ENCODE measurements at places on chromosomes 6 and 20. TPM values are rescaled to one million over a fixed set of nuclear protein-coding genes. Genes with fewer than 3 reads are reported as not detected.

MOCS3 gene
- 4.9 TPM for total RNA-seq

TRIM31 gene
- total RNA-seq, result not detected

C20orf204 gene
- total RNA-seq, result 1.3 TPM

TLDC2 gene
- 1.1 TPM for total RNA-seq

DNA sequence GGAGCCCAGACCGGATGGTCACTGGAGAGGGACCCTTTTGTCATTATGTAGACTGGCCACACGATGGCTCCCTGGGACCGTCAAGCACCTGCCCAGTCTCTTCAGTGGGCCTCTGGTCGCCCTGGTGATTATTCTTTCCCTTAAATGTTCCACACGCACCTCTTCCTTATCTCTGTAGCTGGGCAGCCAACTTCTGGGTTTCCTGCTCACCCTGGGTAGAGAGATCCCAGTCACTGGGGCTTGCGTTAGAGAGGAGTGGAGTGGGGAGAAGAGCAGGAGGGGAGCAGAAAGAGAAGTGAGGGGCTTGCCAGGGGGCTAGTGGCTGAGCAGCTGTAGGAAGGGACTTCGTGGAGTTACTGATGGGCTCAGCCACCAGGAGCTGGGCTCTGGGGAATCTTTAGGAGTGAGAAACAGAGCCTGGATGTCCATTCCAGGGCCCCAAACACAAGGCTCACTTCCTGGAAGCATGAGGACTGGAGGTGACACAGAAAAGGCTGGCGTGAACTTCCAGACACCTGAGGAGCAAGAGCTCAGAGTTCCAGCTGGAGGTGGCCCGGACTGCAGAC is 150.1 kb downstream of the DHX35 start:
- DNase-seq, result no peak

DNA sequence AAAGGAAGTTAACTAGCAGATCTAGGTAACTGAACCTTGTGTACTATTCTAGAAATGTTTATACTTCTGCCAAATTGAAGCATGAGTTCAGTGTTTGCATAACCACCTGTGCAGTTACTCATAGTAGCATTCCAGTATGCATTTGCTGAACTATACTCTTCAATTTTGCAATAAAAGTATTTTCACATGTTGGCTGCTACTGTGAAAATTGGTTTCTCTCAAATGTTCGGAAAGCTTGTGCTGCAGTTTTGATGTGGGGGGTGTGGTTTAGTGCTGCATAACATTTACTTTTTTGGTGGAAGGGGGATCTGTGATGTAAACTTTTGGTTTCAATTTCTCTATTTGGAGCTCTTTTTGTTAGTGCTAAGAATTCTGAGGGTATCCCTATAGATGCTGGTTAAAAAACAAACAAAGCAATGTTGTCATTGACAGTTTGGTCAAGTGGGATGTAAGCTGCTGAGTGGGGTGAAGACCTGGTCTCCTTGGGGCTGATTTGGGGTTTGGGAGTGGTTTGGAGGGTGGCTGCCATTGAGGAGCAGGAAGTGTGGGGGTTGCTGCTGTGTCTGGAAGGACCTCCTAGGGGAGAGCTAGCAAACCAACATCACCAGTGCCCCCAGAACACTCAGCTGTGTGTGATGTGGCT is 87.8 kb downstream of the CARMIL1 start:
- DNase-seq, result no peak

GRCh38 chr20:57693002-57693582 is 16.7 kb downstream of the PMEPA1 start:
- peak; percentile 91 for DNase-seq

GRCh38 chr6:17505062-17505476 is 95.0 kb upstream of the FAM8A1 start:
- DNase-seq, result no peak

DNA sequence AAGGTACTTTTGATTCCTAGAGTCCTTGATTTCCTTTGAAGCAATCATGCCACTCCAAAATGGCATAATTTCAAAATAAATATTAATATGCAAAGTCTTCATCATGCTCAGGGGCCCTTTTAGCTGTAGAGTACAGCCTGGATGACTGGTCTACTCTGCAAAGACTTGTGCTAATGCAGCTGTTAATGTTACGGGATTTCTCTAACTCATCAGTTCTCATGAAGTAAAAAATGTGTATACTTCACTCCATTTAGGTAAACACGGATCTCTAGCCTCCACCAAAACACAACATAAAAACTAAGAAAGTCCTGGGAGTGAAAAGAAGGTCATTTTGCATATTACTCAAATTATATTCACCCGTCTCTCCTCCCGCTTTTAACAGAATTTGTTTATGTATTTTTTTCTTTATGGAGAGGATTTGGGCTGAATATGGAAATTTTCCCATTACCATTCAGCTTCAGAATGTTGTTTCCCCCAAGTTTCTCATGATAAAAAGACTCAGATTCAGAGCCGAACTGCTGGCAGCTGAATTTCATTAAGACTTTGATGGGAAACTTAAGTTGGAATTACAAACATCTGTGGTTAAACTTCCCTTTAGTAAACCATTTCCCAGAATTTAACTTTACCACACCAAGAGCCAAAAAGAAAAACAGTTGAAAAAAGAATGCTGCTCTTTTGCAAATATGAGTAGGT is 8.7 kb downstream of the LAMA4 start:
- no peak for DNase-seq

- no peak for DNase-seq
These were observed 306.8 kb downstream of the LMBRD1 start for GRCh38 chr6:69489970-69490369.

DNA sequence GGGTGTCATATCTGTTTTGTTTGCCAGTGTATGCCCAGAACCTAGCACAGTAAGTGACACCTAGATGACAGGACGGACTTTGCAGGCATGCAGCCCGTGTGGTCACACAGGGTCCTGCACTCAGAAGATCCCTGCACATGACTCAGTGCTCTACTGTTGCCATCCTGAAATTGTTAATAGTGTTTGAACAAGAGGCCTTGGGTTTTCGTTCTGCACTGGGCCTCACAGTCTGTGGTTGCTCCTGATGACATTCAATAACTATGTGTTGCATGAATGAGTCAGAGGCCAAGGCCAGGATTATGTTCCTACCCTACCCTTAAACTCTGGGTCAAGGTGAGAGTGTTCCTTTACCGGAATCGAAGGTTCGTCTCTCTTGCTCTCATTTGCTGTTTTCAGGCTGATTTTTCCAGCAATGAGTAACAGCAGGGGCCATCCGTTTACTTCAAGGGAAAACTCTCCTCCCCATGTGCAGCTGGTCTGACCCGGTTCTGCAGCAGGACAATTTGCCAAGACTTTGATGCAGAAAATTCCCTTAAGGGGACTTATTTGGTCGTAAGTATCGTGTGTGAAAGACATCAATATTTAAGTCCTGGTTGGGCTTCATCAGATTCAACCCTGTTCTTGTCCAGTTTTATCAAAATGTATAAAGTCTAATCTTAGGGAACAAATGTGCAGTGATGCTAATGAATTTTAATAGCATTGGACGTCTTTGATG is 13.0 kb upstream of the PFDN4 start:
- DNase-seq, result no peak

DNA sequence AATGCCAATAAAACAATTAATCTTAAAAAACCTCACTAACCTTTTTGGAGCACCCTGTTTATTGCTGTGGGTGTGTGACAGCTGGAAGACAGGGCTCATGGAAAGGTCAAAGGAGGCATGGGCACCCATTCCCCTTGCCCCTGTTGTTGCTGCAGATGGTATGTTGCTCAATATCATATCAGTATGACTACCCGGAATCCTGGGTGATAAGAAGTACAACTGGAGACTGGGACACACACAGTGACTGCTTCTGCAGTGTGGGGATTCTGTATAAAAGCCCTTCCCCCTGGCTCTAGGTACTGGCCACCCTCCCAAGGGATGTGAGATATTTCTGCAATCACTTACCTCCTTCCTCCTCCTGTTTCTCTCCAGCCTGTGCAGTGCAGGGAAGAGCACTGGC is 47.3 kb upstream of the IL20RA start:
- no peak for DNase-seq

- DNase-seq, result no peak
These were observed 56.5 kb upstream of the NRSN1 start for GRCh38 chr6:24069526-24069925.
